ENCODE measurements at places on chromosomes 1 and 21.

DNA sequence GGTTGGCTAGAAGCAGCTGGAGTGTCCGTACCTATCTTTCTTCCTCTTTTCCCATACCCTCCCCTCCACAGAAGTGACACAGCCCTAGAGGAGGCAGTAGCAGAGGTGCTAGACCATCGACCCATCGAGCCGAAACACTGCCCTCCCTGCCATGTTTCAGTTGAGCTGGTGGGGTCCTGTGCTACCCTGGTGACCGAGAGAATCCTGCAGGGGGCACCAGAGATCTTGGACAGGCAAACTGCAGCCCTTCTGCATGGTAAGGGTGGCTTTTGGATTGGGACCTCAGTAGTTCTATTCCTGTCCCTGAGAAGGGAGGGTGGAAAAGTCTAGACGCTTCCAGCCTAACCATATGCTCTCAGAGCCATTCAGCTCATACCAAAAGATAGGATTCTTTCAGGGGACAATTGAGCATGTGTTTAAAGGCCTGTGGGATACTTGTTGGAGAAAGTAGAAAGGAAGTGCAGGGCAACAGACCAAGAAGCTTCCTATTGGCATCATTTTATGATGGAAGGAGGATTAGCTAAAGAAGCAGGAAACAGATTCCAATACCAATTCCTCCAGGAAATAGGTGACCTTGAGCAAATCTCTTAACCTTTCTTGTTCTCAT lies 11.7 kb upstream of the BNIPL start:
- peak; percentile 75 for DNase-seq

- no peak for DNase-seq
These were observed 46.2 kb upstream of the TINAGL1 start for GRCh38 chr1:31529999-31530684.

- DNase-seq: peak; percentile 15
These were observed 11.0 kb downstream of the HYI start for GRCh38 chr1:43442756-43443155.

- DNase-seq: no peak
These were observed 60.3 kb downstream of the SIK1 start for GRCh38 chr21:43366656-43367055.

- no peak for DNase-seq
These were observed 386.9 kb upstream of the PLXNA2 start for GRCh38 chr1:208631092-208631491.

- DNase-seq: no peak
These were observed 20.8 kb downstream of the OBSCN start for GRCh38 chr1:228228601-228229074.

DNA sequence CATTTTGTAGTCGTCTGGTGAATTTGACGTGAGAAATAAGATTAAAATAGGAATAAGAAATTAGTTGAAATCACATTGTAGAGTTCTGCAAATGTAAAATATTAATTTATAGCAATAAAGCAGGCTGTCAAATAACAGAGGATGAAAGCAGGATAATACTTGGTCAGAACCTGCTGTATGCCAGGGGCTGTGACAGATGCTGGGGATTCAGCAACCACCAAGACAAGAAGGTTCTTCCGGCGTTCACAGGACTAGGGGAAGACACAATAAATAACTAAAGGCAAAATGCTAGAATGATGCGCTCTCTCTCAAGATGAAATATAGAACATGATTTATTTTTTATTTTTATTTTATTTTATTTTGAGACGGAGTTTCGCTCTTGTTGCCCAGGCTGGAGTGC lies 6.8 kb upstream of the PARK7 start:
- DNase-seq: no peak

DNA sequence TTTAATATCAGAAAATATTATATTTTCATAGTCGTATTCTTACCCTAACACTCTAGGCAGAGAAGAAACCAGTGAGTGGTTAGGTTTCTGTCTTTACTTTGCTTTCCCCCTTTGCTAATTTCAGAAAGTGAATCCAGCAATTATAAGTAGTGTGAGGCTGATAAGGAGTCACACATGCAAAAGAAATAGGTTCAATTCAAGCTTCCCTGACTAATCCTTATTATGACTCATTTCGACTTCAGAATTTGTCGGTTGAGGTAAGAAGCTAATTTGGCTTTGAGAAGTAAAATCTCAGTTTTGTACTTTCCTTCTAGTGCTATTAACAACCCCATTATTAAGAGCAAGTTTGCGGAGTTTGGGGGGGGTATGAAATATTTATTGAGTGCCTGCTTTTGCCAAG lies 22.4 kb downstream of the ESRRG start:
- no peak for DNase-seq

DNA sequence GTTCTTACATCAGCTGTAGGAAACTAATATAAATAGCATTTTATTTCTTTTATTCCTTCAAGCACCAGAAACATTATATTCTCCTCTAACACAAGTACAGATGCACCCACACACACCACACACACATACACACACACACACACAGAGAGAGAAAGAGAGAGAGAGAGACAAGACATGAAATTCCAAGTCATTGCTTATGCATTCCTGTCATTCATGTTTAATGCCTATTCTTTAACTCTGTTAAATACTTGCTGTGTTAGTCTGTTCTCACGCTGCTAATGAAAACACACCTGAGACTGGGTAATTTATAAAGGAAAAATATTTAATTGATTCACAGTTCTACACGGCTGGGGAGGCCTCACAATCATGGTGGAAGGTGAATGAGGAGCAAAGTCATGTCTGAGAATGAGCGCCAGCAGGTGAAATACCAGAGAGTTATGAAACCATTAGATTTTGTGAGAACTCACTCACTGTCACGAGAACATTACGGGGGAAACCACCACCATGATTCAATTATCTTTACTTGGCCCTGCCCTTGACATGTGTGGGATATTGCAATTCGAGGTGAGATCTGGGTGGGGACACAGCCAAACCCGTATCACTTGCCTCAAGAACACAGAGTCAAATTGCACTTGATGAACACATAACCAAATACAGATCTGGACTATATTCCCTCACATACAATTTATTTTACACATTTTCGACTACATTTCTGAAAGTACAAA lies 1058.1 kb upstream of the TMPRSS15 start:
- no peak for DNase-seq

- no peak for DNase-seq
These were observed 343.2 kb downstream of the OLFM3 start for GRCh38 chr1:101653482-101653946.

- DNase-seq: no peak
These were observed 33.2 kb downstream of the SSBP3 start for GRCh38 chr1:54372978-54373377.

DNA sequence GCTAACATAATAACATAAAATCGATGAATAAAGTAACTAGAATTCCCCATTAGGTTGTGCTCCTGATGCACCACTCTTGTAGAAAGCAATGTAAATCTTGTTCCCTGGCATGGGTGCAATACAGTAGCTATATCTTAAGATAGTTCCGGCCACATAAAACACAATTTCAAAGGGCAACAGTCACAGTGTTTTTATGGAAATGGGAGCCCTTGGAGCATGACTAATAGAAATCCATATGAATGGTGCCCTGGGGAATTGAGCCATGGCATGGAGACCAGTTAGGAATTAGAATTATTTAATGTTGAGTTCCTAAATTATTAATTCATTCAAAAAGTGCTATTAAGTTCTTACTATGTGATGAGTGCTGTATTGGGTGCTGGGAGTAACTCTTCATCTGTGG lies 118.7 kb downstream of the KCNK2 start:
- DNase-seq: no peak

DNA sequence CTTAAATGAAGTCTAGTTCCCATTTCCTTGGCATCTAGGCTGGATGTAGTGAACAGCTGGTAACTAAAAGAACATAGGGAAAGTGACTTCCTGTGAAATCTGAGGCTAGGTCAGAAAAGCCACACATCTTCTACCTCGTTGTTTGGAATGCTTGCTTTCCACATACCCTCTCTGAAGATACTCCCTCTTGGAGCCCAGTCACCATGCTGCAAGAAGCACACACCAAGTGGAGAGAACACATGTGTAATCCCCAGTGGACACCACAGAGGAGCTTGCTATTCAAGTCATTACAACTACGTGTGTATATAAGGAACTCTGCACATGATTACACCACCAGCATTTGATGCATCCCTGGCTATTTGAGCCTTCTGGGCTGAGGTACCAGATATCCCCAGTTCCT lies 125.9 kb downstream of the RGS21 start:
- DNase-seq: no peak

GRCh38 chr1:100246738-100247137 lies 2.9 kb downstream of the DBT start:
- DNase-seq: no peak

DNA sequence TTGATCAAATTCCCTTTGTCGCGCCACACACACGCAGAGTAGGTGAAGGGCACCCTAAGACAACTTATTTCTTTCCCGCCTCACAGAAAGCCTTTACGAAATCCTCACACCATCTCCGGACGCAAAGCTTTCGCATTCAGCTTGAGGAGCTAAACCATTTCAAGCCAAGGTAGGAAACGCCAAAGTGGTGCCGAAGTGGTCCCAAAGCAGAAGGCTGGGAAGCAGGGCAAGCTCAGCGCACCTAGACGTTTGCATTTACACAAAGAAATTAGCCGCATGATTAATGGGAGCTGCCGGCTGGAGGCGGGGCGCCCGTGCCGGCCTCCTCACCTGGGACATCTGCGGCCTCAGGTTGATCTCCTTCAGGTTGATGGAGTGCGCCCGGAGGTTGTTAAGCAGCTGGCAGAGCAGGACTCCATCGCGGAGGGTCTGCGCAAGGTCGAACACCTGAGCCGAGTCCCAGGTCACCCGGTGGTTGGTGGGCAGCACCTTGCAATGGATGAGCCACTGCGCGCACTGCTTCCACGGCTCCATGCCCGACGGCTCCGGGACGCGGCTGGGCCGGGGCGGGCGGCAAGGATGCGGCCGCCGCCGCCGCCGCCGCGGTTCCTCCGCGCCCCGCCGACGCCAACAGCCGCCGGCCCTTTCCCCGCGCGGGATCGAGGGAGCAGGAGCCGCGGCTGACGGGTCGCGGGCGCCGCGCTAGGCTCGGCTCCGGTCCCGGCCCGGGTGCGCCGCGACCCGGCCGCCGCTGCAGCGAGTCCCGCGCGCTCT lies 457 bp downstream of the VAV3 start:
- peak; percentile 29 for DNase-seq

Data from right hindlimb (tissue), 1 donor.